ENCODE measurements at places on chromosomes 1 and 21. TPM values are rescaled to one million over a fixed set of nuclear protein-coding genes. Genes with fewer than 3 reads are reported as not detected.

DNA sequence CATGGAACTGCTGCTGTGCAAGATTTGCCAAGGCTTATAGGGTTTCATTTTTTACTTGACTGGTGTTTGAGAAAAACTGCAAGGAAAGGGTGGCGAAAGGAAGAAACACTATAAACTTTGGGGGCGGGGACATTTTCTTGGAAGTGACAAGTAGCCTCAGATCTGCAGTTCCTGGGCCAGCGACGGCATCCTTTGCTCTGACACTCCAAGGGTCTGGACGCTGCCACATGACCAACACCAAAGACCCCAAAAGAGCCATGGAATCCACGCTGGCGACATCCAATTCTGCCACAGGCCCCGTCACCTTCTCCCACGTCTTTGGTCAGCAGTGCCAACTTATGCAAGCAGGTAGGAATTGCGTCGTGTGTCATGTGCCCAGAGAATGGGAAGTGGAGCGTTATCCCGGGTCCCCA lies 193.4 kb downstream of the PRDM2 start:
- DNase-seq, result no peak

DNA sequence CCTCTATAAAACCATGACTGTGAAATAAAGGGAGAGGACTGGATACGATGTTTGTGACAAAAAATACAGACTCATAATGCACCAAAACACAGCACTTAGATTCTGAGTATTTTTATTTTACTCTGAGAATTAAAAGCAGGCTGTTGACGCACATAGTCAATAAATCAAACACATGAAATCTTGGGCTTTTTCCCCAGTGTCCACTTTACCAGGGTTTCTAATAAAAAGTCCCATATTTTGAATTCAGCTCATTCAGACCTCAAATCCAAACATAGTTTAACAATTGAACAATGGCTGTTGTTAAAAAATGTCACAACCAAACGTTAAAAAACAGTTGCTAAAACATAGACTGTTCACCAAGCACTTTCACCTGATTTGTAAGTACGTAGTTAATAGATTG lies 553.4 kb downstream of the LTN1 start:
- DNase-seq, result no peak

DNA sequence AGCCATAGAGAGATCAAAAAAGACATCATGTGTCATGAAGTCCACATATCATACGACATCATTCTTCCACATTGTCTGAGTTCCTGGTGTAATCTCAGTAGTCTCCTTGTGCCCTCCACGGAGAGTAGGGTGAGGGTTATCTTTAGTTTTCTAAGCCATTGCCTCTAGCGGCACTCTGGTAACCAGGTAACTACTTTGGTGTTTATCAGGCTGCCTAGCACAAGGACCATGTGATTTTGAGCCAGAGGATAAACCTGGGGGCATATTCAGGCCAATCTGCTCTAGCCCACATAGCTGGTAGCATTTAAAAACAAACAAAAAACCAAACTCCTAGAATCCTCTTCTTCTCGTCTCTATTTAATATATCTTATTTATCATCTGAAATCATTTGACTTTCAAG lies 147.4 kb downstream of the GDAP2 start:
- no peak for DNase-seq

DNA sequence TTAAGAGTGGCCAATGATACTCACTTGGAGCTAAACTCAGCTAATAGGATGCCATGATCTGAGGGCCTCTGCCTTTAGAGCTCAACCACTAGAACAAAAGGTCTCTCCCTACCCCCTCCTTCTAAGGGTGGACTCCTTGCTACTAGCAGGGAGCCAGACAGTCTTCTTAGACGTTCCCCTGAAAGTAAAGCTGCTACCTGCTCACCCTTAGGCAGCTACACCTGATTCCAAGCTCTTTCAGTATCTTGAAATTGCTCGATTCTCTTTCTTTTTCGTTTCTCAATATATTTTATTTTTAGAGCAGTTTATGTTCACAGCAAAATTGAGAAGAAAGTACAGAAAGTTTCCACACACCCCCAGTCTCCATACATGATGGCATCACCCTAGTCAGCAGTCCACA lies 112.6 kb upstream of the KCNJ15 start:
- DNase-seq, result no peak

GRCh38 chr1:1202831-1203560 lies 3.4 kb downstream of the TNFRSF18 start:
- DNase-seq, result no peak

- no peak for DNase-seq
These were observed 67.9 kb downstream of the TBX15 start for GRCh38 chr1:118920124-118920717.

DNA sequence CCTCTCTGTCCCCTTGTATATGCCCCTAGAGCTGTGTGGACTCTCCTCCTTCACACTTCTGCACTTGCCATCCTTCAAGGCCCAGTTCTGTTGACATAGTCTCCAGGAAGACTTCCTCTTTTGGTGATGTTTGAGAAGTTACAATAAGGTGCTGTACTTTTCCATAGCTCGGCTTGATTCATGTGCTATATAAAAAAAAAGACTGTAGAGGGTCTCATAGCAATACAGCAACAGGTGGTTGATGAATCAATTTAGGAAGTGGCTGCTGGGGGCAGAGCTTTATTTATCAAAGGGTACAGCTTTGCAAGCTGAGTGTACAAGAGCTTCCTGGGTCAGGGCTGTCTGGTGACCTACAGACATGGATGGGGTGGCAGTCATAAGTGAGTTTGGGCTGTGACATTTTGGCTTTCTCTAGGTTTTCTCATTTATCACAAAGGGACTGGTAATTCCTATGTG lies 102.7 kb downstream of the RUNX1 start:
- DNase-seq, result no peak

GRCh38 chr1:51236531-51237350 lies 668 bp downstream of the RNF11 start:
- peak; percentile 47 for DNase-seq

- no peak for DNase-seq
These were observed 856 bp downstream of the FDPS start for GRCh38 chr1:155309423-155310021.

GRCh38 chr1:62025154-62025553 lies 169.5 kb upstream of the L1TD1 start:
- DNase-seq, result no peak

DNA sequence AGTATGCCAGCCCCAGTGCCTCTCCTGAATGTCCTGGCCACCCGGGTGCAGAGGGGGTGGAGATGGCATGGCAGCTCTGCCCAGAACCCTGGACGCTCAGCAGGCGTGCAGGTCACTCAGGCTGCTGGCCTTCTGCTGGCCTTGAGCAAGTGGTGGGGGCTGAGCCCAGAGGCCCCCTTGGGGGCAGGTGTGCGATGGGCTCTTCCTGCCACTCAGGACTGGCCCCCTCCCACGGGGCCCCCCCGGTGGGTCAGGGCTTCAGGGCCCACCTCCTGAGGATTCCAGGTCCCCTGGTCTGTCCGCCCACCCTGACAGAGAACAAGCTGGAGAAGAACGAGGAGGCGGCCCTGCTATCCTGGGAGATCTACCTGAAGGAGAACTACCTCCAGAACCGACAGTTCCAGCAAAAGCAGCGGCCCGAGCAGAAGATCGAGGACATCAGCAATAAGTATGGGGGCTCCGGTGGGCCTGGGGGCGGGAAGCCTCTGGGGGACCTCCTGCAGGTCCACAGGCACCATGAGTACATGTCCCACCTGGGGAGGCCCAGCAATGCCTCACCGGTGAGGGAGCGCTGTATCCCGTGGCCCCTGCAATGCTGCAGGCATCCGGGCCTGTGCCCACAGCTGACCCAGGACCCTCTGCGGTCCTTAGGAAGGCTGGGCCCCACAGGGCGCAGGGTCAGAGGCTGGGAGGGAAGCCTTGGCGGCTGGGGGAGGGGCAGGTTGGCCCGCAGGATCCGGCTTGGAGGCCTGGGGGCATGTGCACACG lies 37.0 kb upstream of the LRRC3 start:
- no peak for DNase-seq

DNA sequence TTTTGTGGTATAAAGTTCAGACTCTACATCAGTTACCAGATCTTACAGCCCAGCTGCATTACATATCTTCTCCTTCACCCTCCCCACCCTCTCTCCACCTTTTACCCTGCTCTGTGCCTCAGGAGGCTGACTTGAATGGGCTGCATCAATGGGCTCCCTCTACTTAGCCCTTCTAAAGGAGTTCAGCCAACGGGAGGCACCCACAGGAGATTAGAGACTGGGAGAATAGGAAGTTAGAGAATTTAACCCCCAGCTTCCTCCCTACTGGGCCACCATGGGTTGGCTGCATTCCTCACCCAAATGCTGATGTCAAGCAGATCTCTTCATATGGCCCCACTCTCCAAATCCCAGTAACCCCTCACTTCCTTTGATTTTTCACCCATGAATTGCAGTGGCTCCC lies 17.1 kb upstream of the DUSP23 start:
- no peak for DNase-seq

DNA sequence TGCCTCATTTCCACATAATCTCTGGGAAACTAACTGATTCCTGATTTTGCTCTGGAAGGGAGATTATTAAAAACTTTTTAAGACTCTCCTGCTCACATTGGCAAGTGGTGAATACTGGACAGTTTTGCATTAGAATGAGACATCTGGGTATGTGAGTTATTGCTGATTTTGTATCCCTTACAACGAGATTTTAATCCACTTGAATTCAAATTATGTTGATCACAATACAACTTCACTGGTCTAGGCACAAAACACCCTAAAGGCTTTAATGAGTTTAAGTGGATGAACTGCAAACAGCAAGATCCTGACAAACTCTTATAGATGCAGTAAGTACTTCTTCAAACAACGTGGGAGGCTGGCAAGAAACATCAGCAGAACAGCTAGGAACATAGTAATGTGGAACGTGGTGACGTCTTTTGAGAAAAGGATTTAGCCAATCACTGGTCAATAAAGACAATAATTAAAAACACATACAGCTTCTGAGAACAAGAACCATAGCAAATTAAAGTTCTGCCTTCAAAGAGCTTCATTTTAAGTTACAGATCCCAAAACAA lies 10.2 kb upstream of the LYPLAL1 start:
- no peak for DNase-seq

DNA sequence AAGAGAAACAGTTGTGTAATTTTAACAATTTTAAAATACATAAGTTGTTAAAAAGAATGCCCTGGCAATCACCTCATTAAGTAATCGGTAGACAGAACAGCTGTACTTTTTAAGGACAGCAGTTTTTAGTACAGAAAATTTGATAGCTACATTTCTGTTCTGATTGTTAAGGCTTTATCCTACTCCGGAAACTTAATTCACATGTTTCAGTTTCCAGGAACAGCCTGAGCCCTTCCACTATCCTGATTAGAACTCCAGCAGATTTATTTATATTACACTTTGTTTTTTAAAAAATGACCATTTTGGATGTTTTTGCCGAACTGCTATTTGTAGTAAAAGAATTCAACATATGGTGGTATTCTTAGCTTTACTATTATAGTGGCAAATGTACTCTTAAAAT lies 8.7 kb downstream of the PRRC2C start:
- DNase-seq, result no peak

DNA sequence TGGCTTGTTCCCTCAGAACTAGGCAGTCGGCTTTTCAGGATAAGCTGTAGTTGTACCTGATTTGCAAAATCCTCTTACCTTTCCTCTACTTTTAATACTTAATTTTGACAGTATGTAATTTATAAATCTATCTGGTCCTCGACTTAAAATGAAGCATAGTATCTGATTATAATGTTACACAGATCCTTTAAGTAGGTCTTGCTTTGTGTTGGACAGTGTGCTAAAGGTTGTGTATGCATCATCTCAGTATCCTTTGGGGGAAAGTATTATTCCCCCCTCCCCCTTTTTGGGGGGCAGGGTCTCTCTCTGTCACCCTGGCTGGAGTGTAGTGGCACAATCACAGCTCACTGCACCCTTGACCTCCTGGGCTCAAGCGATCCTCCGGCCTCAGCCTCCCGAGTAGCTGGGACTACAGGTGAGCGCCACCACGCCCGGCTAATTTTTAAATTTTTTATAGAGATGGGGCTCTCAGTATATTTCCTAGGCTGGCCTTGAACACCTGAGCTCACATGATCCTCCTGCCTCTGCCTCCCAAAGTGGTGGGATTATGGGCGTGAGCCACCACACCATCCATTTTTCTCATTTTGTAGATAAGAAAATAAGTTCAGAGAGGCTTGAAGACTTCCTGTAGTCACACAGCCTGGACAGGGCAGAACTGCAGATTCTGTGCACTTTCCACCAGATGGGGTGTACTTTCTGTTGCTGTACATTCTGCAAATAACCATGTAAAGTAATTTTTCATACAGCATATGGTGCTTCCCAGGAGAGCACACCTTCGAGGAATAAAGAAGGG lies 791 bp upstream of the STX6 start:
- DNase-seq, result no peak

DNA sequence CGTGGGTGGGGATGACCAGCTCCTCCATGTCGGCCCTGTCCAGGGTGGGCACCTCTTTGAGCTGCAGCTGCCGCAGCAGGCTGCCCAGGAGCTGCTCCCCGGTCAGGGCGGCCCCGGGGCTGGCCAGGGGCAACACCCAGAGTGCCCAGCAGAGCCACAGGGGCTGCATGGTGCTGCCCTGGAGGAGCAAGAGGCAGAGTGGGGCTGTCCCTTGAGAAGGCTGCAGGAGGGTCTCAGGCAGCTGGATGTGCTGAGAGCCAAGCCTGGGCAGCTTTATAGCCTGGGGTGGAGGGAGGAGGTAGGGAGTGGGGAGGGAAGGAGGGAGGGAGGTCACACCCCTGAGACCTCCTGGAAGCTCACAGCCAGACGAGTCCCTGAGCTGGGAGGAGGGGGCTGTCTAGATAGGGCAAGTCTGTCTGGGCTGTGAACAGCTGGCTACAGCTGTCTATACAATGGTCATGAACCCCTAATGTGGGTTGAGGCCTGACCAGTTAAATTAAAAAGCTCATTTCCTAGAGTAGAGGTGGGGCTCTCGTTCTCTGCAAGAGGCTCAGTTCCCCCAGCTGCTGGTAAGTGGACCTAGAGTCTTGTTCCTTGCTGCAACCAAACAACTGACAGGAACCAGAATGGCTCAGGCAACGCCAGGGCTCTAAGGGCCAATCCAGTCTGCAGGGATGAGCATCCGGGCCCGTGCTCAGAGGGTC lies at the start of gene LEFTY1:
LEFTY1 (minus strand) TSS at position 249 of the 704 bp plus-strand sequence; CDS start at position 169, 80 bp downstream.
- no peak for DNase-seq

GRCh38 chr1:51330331-51331201 lies at the start of gene TTC39A:
TSS of gene TTC39A (minus strand) at chr1:51330562. CDS start at chr1:51330477, 85 bp downstream.
- DNase-seq, result no peak

DNA sequence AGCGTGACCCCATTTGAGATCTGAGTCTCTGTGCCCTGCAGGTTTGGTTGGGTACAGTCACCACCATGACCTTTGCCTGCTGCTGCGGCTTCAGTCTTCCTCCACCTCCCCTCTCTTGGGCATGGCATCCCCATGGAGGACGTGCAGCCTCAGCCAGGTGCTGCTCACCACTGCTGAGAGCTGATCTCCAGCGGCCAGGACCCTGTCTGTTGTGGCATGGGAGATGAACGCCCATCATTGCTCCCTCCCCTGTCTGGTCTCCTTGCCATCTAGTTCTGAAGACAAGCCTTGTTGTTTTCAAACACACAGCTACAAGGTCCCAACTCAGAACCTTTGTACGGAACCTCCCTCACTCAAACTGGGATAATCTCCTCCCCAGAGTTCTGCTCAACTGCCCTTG lies 19.2 kb upstream of the PKP1 start:
- DNase-seq, result no peak

GRCh38 chr1:32508761-32509160 lies 30.5 kb upstream of the ZBTB8A start:
- DNase-seq, result peak; percentile 59

GTF2B gene
- total RNA-seq, result 36.1 TPM

LAX1 gene
- total RNA-seq, result not detected

OR2M3 gene
- not detected for total RNA-seq

IL12RB2 gene
- not detected for total RNA-seq

SHE gene
- not detected for total RNA-seq

SELL gene
- total RNA-seq, result not detected

CTTNBP2NL gene
- total RNA-seq, result 12.3 TPM

Measured in LHCN-M2 (cell line).